ENCODE measurements at places on chromosomes 6 and 20.
A peak's percentile ranks its signal among the peaks of the same experiment; 100 is the strongest.

- peak; percentile 71 for DNase-seq
Observed at GRCh38 chr20:62617711-62618483, 24.4 kb upstream of the SLCO4A1 start.

GRCh38 chr20:11917663-11918062 is at the start of gene BTBD3:
Gene BTBD3 (plus strand): TSS chr20:11917893. CDS start chr20:11918276, 383 bp downstream.
- no peak for DNase-seq

- no peak for DNase-seq
Observed at GRCh38 chr20:17466641-17467040, 64.5 kb downstream of the BFSP1 start.

GRCh38 chr20:5674176-5674660 is 76.0 kb upstream of the SHLD1 start:
- DNase-seq = peak; percentile 37

All from CD4-positive, alpha-beta T cell treated with Interleukin-17A for 4 hours (primary cell).